ENCODE measurements at places on chromosomes 5 and 9.

GRCh38 chr9:126673689-126674364, 60.1 kb downstream of the LMX1B start:
- no peak for DNase-seq

GRCh38 chr5:146642410-146642809, 126.4 kb upstream of the GPR151 start:
- DNase-seq, result no peak

- no peak for DNase-seq
Measured at GRCh38 chr5:28499766-28500290, 1461.4 kb upstream of the CDH9 start.

DNA sequence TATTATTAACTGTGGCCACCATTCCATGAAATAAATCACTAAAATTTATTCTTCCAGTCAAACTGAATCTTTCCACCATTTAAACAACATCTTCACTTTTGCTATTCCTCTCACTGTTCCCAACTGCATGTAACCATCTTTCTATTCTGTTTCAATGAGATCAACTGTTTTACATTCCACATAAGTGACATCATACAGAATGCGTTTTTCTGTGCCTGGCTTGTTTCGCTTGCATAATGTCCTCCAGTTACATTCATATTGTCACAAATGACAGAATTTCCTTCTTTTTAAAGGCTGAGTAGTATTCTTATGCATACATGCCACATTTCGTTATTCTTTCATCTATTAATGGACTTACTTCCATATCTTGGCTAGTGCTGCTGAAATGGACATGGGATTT, 738.2 kb downstream of the SEMA5A start:
- DNase-seq, result no peak

DNA sequence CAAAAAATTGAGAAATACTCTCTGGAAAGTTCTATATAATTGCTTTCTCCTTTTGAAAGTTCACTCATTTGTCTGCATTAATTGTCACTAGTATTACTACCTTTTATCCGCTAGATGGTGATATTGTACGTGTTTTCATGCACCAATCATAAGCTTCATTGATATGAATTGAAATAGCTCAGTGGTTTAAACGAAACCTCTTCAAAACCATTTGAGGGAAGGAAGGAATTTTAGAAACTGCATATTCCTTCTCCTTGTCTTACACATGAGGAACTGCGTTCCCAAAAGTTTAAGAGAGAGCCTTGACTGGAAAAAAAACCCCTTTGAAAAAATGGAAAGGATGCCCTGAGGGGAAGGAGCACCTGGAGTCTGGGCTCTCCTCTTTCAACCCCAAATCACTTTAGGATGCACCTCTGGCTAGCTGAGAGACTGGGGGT, 98.6 kb downstream of the YTHDC2 start:
- DNase-seq, result peak; percentile 33

- peak; percentile 78 for DNase-seq
Measured at GRCh38 chr5:67209141-67209771, 12.7 kb upstream of the CD180 start.

- DNase-seq, result no peak
Measured at GRCh38 chr5:140417235-140417634, 15.6 kb downstream of the ANKHD1 start.

DNA sequence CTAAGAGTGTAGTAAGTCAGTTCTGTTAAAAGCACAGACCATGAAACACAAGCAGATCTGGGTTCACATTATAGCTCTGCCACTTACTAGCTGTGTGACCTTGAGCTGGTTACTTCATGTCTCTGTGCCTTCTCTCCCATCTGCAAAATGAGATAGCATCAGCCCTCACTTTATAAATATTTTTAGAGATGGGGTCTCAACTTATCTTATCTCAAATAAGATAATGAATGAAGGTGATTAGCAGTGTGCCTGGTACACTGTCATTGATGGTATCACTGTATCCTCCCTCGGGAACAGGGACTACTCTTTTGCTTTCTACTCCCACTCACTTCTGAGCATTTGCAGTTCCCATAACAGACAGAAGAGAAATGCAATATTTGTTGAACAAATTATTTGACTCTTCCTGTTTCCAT, 52.4 kb downstream of the GALNT10 start:
- no peak for DNase-seq

- no peak for DNase-seq
Measured at GRCh38 chr5:76331126-76331525, 72.0 kb upstream of the IQGAP2 start.

GRCh38 chr5:179397516-179397915, 52.3 kb upstream of the ADAMTS2 start:
- DNase-seq, result no peak

GRCh38 chr9:11469745-11470144, 856.9 kb upstream of the PTPRD start:
- DNase-seq, result no peak

DNA sequence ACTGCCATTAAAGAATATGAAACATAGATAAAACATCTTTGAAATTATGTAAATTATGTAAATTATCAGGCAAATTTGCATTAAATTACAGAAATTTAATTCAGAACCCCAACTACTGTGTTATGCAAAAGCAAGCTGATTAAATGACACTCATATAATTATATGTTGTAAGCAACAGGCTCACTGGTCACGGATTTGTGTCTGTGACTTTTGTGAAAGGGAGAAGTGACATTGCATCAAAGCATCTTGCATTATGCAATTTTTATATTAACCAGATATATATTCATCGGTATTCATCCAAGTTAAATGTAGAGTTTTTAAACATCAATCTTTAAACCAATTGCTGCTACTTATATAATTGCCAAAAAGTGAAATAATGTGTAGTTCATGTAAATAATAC, 13.0 kb upstream of the GLIPR2 start:
- DNase-seq, result no peak

DNA sequence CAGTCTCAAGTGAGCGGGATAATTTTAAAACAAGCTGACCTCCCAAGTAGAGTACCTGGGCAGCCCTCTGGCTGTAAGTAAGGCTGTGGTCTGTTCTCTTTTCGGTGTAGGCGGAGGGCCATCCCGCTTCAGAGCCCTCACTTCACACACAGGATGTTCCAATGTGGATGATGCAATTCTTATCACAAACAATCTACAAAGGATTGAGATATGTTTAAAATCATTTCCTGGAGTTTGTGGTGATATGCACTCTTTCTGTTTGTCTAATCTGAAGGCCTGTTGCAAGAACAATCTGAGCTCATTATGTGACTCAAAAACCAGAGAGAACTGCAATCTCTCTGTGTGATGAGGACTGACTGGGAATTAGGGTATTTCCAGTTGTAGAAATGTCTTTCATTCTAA, 42.5 kb downstream of the ITGA2 start:
- DNase-seq, result peak; percentile 55

DNA sequence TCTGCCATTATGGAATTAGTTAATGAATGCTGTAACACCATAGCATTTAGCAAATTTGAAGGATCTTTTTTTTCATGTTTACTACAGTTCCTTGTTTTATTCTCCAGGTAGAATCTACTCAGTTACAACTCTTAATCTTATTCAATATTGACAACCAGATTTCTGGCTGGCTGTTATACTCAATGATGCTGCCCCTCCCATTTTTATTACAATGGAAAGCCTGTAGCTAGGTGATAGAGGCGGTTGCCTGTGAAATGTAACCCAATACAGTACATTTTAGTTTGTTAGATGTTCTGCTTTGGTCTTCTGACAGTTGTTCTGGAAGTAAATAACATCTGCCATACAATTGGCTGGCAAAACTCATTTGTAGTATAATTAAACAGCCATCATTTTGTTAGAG, 294.2 kb downstream of the DMRTA1 start:
- no peak for DNase-seq

- DNase-seq, result peak; percentile 7
Measured at GRCh38 chr9:89640361-89640760, 35.5 kb downstream of the GADD45G start.

DNA sequence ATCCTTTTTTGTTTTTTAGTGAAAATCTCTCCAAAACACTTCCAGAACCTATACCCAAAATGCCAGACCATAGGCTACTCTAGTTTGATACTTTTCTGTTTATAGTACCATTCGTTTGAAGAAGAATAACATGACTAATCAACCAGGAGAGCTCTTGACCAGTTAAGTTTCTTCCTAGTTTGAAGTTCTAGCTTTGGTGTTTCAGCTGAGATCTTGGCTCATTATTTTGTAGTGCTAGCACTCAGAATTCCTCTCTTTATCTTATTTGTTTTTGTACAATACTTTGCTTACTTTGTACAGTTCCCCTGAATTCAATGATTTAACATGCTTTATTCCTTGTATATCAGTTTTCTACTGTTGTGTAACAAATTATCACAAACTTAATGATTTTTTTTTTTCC, 911.6 kb downstream of the EFNA5 start:
- DNase-seq, result no peak

- DNase-seq, result peak; percentile 70
Measured at GRCh38 chr9:38015266-38015665, 53.8 kb downstream of the SHB start.

DNA sequence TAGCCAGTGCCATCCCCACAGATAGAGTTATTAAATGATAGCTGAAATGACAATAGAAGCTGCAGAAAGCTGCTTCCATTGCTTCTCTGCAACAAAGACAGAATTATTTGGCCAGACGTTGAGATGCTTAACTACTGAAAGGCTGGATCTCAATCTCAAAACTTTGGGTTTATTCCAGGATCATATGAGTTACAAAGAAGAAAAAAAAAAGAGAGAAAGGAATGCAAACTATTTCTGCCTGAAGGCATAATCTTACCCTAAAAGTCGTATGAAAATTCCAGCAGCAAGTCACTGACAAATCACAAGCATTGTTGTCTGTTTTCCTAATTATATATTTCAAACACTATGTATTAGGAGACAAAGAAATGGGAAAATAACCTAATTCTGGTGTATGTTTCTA, 12.8 kb upstream of the TYRP1 start:
- no peak for DNase-seq

GRCh38 chr9:21965401-21965951, 28.7 kb downstream of the CDKN2A start:
- DNase-seq, result peak; percentile 83

- DNase-seq, result no peak
Measured at GRCh38 chr5:138502121-138502520, 36.8 kb downstream of the EGR1 start.

- DNase-seq, result no peak
Measured at GRCh38 chr9:89550346-89550927, 52.5 kb upstream of the SEMA4D start.

DNA sequence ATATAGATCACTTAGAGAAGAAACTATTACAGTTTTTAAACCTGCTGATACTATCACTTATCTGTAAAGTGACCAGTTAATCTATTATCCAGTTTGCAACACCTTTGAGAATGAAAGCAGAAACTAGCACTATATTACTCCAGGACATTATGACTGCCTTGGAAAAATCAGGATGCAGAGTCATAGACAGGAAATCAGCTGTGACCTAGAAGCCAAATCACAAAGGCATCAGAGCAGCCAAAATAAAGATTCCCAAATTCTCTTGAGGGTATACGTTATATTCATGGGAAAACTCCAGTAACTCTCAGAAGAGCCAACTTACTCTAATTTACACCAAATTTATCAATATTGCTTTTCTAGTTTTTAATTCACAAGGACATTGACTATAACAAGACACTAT, 49.9 kb downstream of the CDO1 start:
- peak; percentile 53 for DNase-seq

- DNase-seq, result peak; percentile 96
Measured at GRCh38 chr9:131656356-131657036, 83.4 kb downstream of the RAPGEF1 start.

DNA sequence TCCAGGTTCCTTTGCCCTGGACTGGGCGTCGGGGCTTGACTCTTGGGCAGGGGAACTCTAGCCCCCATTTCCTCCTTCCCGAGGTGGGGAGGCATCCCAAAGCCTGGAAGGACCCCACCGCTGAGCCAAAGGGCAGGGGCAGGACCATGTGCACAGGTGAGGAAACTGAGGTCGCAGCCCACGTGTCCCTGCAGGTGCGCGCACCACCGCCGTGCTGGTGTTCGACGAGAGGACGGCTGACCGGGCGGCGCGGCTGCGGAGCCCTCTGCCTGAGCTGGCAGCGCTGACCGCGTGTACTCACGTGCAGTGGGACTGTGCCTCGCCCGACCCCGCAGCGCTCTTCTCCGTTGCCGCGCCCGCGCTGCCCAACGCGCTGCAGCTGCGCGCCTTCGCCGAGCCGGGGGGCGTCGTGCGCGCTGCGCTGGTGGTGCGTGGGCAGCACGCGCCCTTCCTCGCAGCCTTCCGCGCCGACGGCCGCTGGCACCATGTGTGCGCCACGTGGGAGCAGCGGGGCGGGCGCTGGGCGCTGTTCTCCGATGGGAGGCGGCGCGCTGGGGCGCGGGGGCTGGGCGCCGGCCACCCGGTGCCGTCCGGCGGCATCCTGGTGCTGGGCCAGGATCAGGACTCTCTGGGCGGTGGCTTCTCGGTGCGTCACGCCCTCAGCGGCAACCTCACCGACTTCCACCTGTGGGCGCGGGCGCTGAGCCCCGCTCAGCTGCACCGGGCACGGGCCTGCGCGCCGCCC, 2.8 kb downstream of the ADGRD2 start:
- no peak for DNase-seq

DNA sequence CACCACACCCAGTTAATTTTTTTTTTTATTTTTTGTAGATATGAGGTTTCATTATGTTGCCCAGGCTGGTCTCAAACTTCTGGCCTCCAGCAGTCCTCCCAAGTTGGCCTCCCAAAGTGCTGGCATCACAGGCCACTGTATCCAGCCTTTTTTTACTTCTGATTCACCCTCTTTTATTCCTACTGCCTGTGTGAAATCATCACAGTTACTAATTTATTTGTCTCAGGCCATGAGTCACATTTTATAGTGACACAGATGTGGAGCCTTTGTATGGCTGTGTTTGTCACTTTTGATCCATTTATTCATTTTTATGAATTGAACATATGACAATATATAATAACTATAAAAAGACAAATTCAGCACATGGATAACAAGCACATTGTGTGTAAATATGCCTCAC, 67.1 kb upstream of the SNX2 start:
- DNase-seq, result no peak

GRCh38 chr9:87813119-87813463, 69.6 kb upstream of the SPATA31E1 start:
- DNase-seq, result no peak

- DNase-seq, result no peak
Measured at GRCh38 chr5:13339093-13339492, 605.4 kb downstream of the DNAH5 start.

Data from dermis microvascular lymphatic vessel endothelial cell (primary cell).